ENCODE measurements at places on chromosomes 12 and 14.

DNA sequence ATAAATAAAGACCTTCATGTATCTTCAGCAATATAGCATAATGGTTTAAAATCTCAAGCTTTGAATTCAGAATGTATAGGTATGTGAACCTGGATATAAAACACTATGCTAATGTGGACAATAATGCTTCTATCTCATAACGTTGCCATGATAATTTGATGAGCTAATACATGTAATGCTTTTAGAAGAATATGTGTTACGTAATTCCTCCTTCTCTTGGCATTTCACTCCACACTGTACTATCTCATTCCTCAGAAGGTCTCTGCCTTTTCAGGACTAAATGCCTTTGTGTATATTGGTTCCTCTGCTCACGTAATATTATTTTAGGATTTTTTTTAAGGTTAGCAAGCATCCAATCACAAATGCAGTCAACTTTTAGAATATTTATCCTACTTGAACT, 86.5 kb downstream of the FOXA1 start:
- DNase-seq, result no peak

- no peak for DNase-seq
These were observed 3.2 kb upstream of the MMP19 start for GRCh38 chr12:55845785-55846496.

GRCh38 chr12:77560714-77561113, 270.0 kb upstream of the NAV3 start:
- DNase-seq, result no peak

GRCh38 chr14:75011356-75011994, 8.8 kb downstream of the EIF2B2 start:
- peak; percentile 17 for DNase-seq

DNA sequence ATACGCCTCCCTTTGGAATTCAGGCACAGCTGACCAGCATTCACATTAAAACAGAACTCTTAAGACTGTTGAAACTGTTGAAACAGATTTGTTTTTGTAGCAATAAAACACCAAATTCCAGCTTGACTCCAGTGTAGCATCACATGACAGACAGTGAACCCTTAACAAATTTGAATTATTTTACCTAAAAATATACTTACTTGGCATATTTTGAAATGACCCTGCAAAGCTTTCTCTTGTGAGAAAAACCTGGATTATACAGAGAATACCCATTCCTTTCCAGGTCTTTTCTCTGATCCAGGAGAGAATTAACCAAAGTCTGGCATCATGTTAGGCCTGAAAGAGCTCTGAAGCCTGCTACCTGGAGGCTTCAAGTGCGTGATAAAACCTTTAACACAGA, 410.3 kb downstream of the FOXG1 start:
- DNase-seq, result no peak

GRCh38 chr14:58994130-58994529, 194.3 kb upstream of the DAAM1 start:
- DNase-seq, result no peak

DNA sequence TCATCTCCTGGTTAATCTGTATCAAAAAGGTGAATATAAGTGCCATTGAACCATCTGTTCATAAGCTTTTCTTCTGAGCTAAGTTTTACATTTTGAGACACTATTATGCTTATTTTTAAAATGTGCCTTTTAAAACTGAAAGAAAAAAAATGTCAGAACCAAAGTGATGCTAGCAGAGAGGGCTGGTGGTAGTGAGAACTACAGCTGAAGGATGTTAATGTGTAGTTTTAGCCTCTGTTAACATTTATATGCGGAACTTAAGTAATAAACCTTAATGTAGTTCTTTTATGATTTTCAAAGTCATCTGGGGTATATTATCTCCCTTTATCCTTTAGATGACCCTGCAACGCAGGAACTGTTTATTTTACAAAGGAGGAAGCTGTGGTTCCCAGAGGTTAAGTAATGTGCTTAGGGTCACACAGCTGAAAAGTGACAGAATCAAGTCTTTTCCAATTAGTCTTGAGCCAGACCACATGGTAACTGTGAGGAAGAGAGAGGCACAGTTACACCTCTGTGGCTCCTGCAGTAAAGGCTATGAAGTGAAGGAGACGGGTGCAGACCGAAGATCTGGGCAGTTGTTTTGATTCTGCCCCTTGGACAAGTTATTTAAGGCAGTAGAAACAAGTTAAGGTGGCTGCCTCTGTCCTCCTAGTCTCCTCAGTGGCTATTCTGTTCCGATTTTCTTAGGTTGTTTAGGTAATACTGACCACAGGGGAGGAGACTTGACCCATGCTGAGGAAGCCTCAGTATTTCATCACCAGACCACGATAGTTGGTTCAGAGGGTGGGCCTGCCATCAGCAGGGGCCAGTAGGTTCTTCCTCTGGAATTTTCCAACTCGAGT, 23.9 kb downstream of the GNG2 start:
- peak; percentile 59 for DNase-seq

- DNase-seq, result no peak
These were observed 189.4 kb upstream of the FBXO33 start for GRCh38 chr14:39621678-39622077.

DNA sequence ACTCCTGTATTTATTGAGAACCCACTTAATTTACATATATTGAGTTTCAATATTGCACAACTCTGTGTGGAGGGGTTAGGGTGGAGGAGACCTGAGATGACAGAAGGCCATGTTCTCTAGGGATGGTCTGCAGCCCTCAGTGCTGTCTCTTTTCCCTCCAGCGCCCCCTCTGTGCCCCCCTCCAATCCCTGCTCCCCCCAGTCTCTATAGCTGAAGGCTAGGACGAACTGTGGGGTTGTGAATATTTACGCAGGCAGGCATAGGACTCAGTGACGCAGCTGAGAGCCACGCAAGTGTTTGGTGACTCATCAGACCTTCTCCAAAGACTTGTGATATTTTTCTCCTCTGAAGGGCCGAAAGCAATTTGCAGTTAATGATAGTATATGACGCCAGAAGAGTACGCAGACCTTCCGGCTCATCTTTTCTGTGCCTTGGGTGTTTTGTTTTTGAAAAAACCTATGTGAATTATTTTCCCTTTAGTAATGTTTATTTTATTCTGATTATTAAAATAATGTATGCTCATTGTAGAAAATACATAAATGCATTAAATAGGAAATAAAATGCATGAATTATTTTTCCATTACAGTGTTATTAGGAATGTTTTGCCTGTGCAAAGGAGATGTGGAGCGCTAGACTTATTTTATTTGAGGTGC, 85.3 kb downstream of the SLC25A47 start:
- no peak for DNase-seq

DNA sequence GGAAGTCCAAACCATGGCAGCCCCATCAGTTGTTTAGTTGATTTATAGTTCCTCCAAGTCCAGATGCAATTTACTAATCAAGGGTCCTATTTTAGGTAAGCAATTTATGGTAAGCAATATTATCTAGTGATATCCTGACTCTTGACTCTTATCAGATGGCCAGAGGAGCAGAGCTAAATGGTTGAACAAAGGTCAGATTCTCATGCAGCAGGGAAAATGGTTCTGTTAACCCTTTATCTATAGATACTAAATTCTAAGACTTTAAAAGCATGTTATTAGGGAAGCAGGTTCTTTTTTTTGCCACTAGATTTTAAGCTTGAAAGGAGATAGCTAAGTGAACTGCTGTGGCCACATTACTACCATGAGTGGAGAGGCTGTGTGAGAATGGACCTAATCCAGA, 427.1 kb upstream of the FBXO33 start:
- no peak for DNase-seq
